ENCODE measurements at places on chromosomes 13 and 19. TPM values are rescaled to one million over a fixed set of nuclear protein-coding genes. Genes with fewer than 3 reads are reported as not detected.

Gene GZMM
- not detected for total RNA-seq

Gene TSKS
- not detected for total RNA-seq

Gene VAV1
- 5.6 TPM for total RNA-seq

Gene WDR62
- total RNA-seq: 2.7 TPM

Gene FFAR2
- not detected for total RNA-seq

Gene PDE4C
- total RNA-seq: not detected

Gene ZNF234
- total RNA-seq: 2.0 TPM

Gene WASF3
- 4.8 TPM for total RNA-seq

Gene LSM4
- total RNA-seq: 465 TPM

Gene ZSCAN4
- total RNA-seq: not detected

Gene LGALS4
- total RNA-seq: not detected

Gene FAM216B
- not detected for total RNA-seq

Gene CEACAM19
- total RNA-seq: 2.5 TPM

Gene MAP3K10
- 8.1 TPM for total RNA-seq

Gene RTBDN
- not detected for total RNA-seq

Gene ZNF492
- total RNA-seq: 1.8 TPM

Gene LHB
- not detected for total RNA-seq

Gene PRR22
- 0.16 TPM for total RNA-seq
